GM03348 (cell line): ENCODE measurements at places on chromosomes 2 and 18.
A peak's percentile ranks its signal among the peaks of the same experiment; 100 is the strongest.

GRCh38 chr2:230828272-230828961 lies 36.3 kb upstream of the ITM2C start:
- peak; percentile 18 for DNase-seq

GRCh38 chr2:56801770-56802169 lies 618.0 kb downstream of the CCDC85A start:
- peak; percentile 67 for DNase-seq

DNA sequence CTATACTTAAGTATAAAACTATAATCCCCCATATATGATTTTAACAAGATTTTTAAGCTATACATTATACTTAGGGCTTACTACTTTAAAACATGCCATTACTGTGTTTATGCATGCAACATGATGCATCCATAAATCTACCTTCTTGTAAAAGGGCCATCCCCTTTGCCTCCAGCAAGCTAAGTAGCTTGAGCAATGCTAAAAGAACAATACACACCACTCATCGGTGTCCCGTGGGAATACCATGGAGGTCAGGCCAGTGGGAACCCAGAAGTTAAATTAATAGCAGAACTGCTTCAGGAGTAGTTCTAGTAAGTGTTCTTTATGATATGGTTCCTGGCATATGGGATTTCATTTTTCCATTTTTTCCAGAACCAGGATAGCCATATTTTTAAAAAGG lies 37.8 kb downstream of the SH3RF3 start:
- peak; percentile 65 for DNase-seq

GRCh38 chr2:158500333-158500732 lies 43.6 kb downstream of the PKP4 start:
- no peak for DNase-seq

DNA sequence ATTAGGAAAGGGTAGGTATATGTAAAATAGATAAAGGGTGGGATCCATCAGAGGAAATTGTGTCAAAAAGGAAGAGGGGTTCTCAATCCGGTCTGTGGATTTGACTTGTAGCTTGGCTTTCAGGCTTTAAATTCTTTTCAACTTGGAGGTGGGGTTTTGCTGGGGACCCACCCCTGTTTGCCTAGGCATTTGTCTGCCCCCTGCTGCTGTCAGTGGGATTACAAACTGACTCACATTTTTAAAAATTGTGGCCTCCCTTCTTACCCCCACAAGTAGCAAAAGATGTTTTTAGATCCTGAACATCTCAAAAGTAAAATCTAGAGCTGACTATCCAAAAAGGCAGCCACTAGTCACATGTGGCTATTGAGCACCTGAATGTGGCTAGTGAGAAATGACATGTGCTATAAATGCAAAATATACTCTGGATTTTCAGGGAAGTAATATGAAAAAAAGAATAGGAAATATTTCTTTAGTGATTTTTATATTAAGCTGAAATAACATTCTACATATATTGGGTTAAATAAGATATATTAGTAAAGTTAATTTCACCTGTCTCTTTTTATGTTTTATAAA lies 178.9 kb downstream of the GFPT1 start:
- DNase-seq = no peak

DNA sequence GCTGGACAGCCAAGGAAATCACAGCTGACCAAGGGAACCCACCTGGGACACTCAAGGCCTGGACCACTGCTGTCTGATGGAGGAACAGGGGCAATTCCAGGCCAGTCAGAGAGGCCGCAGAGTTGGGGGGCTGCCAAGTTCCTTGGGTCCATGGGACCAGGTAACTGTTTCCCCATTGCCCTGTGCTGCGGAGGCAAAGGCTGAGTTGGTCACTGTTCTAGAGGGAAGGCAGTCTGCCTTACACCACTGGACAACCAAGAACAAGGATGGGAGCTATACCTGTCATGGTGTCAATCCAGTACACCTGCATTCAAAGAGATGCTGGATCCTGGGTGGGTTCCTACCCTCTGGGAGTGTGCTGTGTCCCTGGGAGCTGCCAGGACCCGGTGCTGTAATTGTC lies 9.6 kb upstream of the SP140L start:
- no peak for DNase-seq

- no peak for DNase-seq
Observed at GRCh38 chr2:168997118-168997521, 34.0 kb downstream of the ABCB11 start.

DNA sequence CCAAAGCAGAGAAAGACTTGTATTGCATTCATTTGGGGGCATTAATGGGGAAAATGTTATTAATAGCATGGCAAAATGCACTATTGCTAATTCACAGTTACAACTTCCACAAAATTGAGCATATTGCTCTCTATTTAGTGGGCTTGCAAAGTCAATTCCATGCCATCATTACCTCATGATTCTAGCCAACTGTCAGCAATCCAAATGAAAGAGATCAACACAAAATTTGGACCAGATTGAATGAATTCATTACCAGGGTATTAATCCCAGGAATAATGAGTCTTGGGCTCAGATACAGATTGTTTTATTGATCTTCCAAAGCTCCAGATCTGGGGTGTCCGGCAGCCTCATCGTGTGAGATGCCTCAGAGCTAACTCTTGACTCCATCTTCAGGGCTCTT lies 38.3 kb downstream of the NXPH2 start:
- DNase-seq = no peak

- DNase-seq = no peak
Observed at GRCh38 chr2:202442882-202443281, 66.8 kb downstream of the BMPR2 start.

- no peak for DNase-seq
Observed at GRCh38 chr2:78068808-78069207, 546.6 kb upstream of the LRRTM4 start.

DNA sequence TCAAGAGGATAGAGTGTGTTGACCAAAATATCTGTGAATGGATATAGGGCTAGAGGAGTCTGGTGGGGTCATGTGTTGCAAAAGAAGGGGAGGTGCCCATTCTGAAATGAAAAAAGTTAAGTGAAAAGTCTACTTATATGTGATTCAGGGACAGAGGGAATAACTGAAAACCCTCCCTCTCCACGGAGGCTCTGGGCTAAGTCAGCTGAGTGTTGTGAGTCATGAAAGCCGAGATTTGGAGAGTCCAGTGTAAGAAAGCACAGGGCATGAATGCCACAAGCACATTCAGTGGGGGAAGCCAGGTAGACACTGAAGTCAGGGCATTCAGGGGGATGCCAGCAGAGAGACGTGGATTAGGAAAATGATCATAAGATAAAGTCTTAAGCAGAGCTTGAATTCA lies 871.9 kb downstream of the TSN start:
- DNase-seq = no peak

GRCh38 chr2:147255812-147256211 lies 589.0 kb upstream of the ACVR2A start:
- no peak for DNase-seq

- peak; percentile 79 for DNase-seq
Observed at GRCh38 chr2:28643911-28644334, 107.7 kb upstream of the PPP1CB start.

DNA sequence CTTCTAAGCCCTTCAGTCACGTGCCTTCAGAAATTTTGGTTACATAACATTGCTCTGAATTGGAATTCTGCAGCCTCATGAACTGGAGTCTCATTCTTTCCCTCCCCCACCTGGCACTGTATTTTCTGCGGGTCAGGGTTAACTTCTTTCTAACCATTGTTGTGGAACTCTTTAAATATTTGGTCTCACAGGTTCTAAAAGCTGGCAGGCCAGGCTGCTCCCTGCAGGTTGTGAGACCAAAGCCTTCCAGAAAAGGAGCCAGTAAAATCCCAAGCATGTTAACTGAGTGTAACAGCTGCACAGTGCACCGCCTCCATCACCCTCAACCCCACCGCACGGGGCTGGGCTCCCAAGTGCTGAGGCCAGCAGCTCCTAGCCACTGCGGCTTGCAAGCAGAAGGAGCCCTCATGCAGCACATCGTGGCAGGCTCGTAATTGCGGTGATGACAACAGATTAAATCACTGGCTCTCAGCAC lies 174.1 kb upstream of the ALPP start:
- peak; percentile 20 for DNase-seq

GRCh38 chr2:197985029-197985638 lies 180.7 kb downstream of the PLCL1 start:
- no peak for DNase-seq

DNA sequence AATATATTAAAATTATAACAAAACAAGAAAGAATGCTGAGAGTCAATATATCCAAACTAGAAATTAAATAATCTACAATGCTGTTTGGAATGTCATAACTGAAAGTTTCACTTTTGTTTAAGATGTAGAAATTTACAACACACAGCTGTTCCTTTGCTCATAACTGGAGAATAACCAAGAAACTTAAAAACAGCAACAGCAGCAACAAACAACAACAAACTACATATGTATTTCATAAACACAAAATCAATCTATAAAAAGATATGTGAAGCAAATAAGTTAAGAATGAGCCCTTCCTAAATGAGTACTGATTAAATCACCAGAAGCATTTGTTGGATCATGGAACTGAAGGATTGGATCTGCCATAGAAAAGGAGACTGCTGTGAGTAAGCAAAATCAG lies 456.5 kb upstream of the ZNF804A start:
- DNase-seq = no peak

- no peak for DNase-seq
Observed at GRCh38 chr2:38446906-38447561, 70.0 kb upstream of the ATL2 start.

GRCh38 chr2:222782201-222782730 lies 78.6 kb upstream of the ACSL3 start:
- DNase-seq = no peak
